Right lung (tissue), 10 donors: ENCODE measurements at places on chromosomes 1 and 21.

- DNase-seq = peak; percentile 85
Observed at GRCh38 chr1:85406887-85407533, 57.9 kb downstream of the DDAH1 start.

- no peak for DNase-seq
Observed at GRCh38 chr1:8097077-8097799, 71.1 kb upstream of the ERRFI1 start.

GRCh38 chr21:46219591-46220239 is 8.9 kb downstream of the LSS start:
- no peak for DNase-seq

GRCh38 chr1:223462866-223463404 is 69.7 kb downstream of the CCDC185 start:
- no peak for DNase-seq

- DNase-seq = no peak
Observed at GRCh38 chr1:109498161-109498801, 4.4 kb downstream of the CYB561D1 start.
